Activated naive CD4-positive, alpha-beta T cell treated with anti-CD3 and anti-CD28 coated beads, Interleukin-2, amount 50 U/mL, for 16 hours (primary cell): ENCODE measurements at places on chromosomes 5 and 9.

DNA sequence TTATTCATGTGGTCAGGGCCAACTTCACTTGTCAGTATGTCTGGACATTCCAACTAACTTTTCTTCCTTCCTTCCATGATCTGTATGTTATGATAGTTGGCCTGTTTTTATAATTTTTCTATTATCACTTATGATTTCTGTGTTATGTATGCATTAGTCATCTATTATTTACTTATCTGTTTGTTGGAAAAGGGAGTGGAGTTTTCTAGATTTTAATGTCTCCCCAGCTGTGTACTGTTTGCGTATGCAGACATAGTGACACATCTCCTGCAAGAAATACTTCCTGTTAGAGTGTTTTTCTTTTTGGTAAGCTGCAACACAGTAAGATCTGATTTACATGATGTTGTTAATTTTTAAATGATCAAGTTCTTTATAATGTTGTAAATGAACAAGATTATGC, 8.7 kb upstream of the INSYN2B start:
- DNase-seq: no peak

GRCh38 chr9:82673919-82674318, 389.0 kb downstream of the RASEF start:
- DNase-seq: no peak

DNA sequence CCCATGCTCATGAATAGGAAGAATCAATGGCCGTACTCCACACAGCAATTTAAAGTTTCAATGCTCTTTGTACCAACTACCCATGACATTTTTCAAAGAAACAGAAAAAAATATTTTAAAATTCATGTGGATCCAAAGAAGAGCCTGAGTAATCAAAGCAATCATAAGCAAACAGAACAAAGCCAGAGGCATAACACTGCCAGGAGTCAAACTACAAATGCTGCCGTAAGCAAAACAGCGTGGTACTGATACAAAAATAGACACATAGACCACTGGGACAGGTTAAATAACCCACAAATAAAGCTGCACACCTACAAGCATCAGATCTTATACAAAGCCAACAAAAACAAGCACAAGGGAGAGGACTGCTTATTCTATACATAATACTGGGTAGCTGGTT, 107.7 kb downstream of the CHSY3 start:
- no peak for DNase-seq

DNA sequence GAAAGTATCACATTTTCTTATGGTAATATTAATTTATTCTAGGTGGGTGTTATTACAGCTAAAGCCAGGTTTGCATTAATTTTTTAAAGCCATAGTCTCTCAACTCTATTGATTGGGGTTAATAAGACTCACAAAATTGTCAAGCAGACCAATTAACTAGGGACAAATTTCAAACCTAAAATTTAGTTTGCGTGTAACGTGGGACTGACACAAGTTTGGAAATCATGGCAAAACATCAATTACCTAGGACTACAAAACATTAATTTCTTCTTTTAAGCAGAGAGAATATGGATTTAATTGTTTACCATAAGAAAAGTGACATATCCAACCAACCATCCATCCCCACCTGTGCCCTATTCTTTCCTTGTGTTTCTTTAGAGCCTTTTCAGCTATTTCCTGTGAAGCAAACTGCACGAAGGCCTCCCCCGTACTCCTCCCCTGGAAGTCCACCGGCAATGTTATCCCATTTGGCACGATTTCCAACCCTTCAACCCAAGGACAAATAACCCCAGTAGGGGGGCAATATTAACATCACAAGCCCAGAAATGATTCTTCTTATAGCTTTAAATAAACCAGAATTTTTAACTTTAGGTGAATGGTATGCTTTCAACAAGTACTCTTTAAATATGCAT, 4.4 kb downstream of the HNRNPH1 start:
- DNase-seq: no peak

- DNase-seq: no peak
These were observed 127.9 kb downstream of the ADAMTS2 start for GRCh38 chr5:179217356-179217755.

GRCh38 chr5:173919443-173919842, 31.3 kb downstream of the CPEB4 start:
- no peak for DNase-seq

GRCh38 chr9:129779560-129780190, 23.3 kb upstream of the TOR1B start:
- no peak for DNase-seq

GRCh38 chr5:158463938-158464337, 605.0 kb upstream of the CLINT1 start:
- no peak for DNase-seq

DNA sequence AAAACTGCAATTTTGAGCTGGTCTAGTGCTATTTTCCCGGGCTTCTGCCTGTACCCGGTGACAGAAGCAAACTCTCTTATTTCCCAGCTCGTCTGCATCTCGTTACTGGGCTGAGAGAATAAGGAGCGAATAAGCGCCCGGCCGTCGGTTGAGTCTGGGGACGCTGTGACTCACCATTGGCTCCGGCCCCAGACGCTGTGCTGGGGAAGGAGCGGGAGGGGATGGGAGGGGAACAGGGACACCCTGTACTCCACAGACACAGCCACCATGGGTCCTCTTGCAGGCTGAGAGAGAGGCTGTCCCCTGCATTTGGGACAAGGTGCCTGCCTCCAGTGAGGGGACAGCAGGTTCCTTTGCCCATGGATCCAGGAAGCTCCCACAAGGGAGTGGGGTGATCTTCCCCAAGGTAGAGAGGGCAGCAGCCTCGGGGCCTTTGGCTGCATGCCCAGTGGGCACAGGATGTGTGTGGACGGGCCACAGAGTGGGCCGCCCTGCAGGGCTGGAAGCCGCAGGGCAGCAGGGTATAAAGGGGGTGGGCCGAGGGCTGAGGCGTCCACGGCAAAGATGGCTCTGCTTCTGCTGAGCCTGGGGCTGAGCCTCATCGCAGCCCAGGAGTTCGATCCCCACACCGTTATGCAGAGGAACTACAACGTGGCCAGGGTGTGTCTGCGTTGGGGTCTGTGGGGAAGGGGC, at the start of gene LCN9:
Gene LCN9 (plus strand): TSS at position 552 of the 693 bp plus-strand sequence. CDS start 13 bp downstream, at position 565.
- DNase-seq: no peak
